Activated CD4-positive, alpha-beta T cell treated with anti-CD3 and anti-CD28 coated beads, Interleukin-2, amount 10 ng/mL, durations not matched to agents 7 days and 5 days (primary cell): ENCODE measurements at places on chromosomes 1 and 21. TPM values are rescaled to one million over a fixed set of nuclear protein-coding genes. Genes with fewer than 3 reads are reported as not detected.

The CACHD1 gene
- 0.47 TPM for total RNA-seq

The SERPINC1 gene
- 0.17 TPM for total RNA-seq

The C1orf87 gene
- not detected for total RNA-seq

DNA sequence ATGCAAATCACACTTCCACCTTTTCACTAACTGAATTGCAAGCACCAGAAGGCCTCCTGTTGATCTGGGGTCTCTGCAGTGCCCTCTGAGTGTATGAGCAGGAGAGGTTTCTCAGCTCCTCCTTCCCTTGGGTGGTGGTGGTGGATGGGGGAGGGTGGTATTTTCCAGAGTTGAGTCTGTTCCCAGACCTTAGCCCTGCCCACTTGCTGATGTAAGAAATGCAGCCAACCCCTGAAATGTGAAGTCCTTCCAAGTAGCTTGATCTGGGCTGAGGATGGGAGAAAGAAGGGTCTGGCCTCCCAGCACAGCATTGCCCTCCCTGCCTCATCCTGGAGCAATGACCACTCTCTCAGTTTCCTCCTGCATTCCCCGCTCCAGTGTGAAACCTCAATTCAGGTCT, 6.3 kb upstream of the FOXD2 start:
- H3K27ac ChIP-seq: no peak overlapping the region
- H3K36me3 ChIP-seq: peaks cover 32% of the 10 kb centered on the region
- H3K4me3 ChIP-seq: no peak overlapping the region
- H3K4me1 ChIP-seq: peaks cover 42% of the 10 kb centered on the region
- DNase-seq: no peak
